NB4 (cell line): ENCODE measurements at places on chromosomes 5 and 9.

DNA sequence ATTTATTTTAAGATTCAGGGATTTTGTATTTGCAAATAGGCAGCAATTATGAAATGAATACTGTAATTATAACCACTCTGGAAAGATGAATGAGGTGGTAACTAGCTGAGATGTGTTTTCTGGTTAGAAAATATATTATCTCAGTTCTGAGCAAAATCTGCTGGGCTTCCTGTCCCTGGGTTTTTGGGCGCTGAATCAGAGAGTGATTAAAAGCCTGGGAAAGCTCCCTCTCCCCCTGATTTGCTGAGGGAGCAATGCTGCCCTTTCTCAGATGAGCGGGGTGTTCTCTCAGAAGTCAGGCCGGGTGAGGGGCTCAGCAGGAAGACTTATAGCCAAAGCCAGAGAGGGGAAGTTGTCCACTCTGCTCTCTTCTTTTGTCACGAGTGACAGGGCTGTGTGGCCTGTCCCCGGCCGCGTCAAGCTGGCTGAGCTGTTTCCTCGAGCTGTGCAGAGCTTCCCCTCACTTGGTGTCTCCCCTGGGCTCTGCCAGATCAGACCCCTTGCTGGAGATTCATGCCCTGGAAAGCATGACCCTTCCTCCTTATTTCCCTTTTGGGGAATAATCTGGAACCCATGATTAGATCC, 39.8 kb upstream of the PITX1 start:
- no peak for DNase-seq

DNA sequence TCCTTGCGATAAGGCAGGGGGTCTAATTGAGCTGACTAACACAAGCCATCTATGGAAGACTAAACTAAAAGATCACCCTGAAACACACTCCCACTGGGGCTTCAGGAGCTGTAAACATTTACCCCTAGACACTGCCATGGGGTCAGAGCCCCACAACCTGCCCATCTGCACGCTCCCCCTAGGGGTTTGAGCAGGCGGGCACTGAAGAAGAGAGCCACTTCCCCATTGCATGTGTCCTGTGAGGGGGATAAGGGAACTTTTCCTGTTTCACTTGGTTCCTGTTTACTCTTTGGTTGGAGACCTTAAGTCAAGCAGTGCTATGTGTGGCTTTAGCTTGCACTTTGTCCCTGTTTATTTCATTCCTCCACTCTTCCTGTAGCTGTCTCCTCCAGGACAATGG, 1929.5 kb upstream of the CDH9 start:
- peak; percentile 32 for DNase-seq

GRCh38 chr5:85030316-85031084, 645.8 kb upstream of the EDIL3 start:
- no peak for DNase-seq

DNA sequence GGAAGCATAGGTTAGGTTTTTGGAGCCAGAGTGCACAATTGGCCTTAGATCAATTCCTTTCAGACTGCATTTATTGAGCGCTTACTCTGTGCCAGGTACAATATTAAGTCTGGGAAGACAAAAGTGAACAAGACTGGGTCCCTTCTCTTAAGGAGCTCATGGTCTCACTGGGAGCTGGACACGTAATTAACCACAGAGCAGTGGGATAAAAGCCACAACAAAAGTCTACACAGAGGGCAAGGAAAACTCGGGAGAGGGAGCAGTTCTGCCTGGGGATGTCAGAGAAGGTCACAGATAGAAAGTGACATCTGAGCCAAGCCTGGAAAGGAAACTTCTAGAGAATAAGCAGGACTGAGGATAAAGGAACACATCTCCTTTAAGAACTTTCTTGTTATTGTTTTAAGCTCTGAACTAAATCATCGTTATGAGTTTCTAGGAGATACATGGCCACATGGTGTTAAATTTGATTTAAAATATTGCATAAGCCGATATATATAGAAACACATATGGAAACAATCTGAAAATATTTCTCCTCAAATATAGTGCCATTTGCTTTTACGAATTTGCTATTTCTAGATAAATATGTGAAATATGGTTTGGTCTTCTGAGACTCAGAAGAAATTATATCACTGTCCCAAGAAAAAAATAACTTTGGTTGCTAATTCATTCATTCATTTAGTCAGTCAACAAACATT, 40.1 kb upstream of the PDE8B start:
- DNase-seq: no peak

DNA sequence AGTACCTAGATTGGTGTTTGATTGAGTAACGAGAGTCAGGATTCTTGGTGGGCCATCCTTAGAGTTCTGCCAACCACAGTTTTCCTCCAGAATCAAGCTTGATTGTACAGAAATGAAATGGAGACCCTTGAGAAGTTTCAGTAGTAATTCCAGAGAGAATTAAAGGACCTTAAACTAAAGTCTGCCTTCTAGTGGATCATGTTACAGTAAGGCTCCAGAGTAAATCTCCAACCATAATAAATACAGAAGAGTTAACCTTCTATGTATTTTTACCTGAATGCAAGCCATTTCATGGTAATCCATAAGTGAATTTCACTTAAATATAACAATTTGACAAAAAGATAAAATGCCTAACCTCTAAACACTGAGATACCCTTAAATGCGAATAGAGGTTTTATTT, 53.0 kb upstream of the CNTLN start:
- DNase-seq: no peak

- DNase-seq: no peak
Observed at GRCh38 chr5:167968837-167969236, 322.6 kb upstream of the WWC1 start.
